ENCODE measurements at places on chromosomes 12 and 14.

DNA sequence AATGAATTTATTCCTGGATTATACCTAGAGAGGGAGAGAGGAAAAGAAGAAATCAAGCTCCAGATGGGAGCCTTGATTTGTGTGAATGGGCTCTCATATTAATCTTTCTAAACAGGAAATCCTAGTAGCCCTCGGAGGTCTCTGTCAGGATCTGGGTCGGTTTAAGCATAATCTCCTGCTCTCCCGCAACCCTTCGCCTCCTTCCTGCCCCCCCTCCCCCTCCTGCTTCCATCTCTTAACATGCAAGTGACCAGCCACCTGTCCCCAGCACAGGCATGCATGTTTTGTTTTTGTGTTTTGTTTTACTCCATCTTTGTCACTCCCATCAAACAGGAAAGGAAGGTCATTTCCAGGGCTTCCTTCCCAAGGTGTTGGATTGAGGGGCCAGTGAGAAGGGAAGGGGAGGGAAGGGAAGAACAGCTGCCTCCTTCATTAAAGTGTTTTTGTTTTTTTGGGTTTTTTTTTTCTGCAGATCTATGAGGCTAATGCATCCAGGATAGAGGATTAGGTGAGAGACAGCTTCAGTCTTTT, 4.8 kb upstream of the KCNA5 start:
- no peak for DNase-seq

DNA sequence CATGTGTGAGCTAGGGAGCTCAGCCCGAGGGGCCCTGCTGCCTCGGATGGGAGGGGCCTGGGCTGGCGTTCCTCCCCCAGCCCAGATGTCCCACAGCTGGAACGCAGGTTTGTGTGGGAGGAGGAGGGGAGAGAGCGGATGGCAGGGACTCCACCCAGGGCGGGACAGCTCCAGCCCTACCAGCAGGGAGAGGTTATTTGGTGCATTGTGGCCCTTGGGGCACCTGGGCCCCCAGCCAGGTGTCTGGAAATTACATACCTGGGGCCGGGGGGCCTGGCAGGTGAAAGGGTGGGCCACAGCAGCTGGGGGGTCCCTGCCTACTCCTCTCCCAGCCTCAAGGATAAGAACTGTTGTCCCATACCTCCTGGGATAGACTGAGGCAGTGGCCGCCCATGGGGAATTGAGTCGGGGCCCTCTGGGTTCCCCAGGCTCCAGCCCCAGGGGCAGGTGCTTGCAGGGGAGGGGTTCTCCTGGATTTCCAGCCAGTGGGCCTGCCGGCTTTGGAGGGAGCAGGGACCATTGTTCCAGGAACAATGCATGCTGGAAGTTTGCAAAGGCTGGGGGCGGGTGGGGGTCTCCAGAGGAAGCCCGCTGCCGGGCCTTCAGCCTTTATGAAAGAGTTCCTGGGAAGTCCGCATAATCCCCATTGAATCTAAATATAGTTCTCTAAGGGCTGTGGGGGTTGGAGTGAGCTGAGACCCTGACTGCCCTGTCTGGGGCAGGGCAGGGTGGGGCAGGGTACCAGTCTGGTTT, 1.2 kb downstream of the KIF26A start:
- DNase-seq: peak; percentile 9

DNA sequence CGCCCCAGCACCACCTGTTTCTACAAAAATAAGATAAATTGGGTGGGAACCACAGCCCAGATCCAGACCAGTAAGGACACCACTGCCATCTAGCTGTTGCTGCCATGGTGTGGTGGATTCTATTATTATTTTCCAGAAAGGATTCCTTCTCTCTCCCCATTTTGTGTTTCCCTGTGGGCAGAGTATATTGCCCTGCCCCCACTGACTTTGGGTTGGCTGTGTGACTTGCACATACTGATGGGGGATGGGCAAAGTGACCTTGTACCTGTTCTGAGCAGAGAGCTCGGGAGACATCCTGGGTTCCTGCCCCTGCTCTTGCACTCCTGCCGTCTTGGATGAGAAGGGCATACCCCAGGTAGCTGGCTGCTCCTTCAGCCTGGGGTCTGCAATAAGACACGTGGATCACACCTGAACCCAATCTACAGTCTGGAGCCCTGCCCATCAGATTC, 24.3 kb downstream of the MOAP1 start:
- no peak for DNase-seq

- no peak for DNase-seq
Measured at GRCh38 chr14:99717682-99718013, 33.5 kb downstream of the CYP46A1 start.

DNA sequence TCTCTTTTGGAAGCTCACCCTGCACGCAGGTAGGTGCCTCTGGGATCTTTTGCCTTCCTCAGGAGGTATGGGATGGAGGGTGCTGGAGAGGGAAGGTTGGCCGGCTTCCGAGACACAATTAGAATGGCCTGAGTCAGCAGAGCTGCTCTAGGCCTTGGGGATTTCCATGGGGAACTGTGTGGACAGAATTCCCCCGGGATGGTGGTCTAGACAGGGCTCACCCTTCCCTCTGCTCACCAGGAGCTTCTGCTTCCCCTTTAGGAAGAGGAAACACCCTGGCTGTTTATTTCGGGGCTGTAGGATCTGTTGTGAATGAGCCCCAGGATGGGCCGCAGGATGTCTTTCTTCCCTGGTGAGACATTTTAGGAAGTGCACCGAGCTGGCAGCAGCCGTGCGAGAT, 43.7 kb upstream of the TMED10 start:
- DNase-seq: no peak

GRCh38 chr12:131367983-131368667, 342.8 kb upstream of the SFSWAP start:
- no peak for DNase-seq

DNA sequence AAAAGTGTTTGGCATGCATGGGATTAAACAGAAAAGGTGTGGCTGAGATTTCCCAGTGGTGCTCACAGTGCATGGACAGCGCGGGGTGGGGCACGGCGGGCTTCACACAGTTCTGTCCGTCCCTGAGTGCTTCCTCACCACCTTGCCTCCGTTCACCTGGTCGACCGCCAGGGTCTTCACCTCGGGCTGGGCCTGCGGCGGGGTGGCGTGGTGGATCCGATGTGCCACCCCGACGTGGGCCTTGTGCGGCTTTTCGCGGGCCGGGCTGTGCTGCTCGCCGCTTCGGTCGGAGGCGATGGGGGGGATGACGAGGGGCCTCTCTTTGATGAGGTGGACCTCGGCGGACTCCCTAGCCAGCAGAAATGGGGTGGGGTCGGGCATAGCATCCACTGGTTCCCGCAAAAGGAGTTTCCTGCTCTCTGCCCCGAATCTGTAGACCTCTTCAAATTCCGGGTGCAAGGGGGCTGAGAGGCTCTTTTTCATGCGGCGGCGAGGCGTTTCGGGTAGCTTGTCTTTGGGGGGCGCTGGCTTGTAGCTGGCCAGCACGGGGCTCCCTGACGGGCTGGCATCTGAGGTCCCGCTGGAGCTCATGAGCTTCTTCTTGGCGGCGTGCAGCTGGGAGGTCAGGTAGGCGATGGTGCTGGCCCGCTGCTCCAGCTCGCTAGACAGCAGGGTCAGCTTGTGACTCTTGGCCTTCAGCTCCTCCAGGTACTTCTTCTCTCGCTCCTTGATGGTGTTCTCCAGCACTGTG, 35.5 kb downstream of the CCDC92 start:
- no peak for DNase-seq

DNA sequence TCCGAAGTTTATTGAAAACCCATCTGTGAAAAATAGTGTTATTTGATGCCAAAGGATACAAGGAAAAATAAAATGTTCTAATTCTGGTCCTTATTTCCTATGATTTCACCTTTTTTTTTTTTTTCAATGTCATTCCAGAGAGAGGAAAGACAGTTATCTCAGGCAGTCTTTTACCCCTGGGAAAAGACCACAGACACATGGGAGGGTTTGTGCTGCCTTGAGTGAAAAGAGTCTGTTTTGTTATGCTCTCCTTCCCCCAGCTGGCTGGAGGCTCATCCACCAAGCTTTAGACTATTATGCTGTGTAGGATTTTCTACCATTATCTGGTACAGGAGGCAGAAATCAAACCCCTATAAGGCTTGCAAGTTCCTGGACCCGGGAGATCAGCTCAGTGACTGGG, 151.8 kb downstream of the CRADD start:
- no peak for DNase-seq

DNA sequence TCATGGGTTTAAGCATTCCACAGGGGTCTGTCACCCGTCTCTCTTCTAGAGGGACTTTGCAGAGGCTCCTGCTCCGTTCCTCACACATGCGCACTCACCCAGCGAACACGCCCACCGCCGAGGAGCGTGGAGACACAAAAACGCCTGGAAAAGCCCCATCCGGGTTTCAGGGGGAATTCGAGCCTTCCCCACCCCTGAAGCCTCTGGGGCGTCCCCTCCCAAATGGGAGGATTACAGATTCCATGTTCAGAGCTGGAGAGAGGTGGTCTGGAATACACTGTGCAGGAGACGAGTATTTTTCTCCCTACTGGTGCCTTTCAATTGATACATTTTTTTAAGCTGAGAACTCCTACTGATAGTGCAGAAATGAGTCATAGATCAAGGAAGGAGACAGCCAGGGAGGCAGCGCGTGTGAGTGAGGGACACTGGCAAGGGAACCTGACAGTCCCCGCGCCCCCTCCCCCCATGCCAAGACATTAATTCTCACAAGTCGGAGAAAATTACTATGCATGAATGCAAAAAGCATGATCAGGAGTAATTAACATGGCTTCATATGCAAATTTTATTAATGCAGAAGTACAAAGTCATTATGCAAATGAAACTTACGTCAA, 36.9 kb downstream of the BCL11B start:
- DNase-seq: peak; percentile 79

- no peak for DNase-seq
Measured at GRCh38 chr14:28769276-28769880, 2.8 kb downstream of the FOXG1 start.

- DNase-seq: peak; percentile 16
Measured at GRCh38 chr12:27652174-27652763, 44.0 kb upstream of the REP15 start.

DNA sequence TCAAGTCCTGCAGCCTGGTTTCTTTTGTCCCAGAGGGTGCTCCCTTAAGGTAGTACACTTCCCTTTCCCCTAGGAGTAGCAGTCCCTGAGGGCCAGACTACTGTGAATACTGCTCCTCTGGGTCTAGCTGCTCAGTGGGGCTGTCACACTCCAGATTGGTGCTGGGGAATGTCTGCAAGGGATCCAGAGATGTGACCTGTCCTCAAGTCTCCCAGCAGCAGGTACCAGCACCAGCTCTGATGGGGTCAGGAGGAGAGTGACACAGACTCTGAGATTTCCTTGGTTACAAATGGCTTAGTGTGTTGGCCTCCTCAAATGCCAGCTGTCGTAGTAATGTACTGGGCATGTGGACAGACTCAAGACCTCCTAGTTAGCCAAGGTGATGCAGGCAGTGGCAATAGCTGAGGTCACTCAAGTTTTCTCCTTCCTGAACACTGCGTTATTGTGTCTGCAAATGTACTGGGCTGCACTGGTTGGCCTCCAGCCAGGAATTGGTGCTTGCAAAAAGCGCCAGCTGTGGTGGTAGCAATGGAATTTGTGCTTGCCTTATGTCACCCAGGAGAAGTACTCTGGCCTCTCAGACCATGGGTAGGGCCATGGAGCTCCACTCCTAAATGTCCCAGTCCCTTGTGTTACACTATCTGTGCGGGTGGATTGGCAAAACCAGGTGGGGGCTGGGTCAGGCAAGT, 36.4 kb upstream of the AEBP2 start:
- DNase-seq: no peak

DNA sequence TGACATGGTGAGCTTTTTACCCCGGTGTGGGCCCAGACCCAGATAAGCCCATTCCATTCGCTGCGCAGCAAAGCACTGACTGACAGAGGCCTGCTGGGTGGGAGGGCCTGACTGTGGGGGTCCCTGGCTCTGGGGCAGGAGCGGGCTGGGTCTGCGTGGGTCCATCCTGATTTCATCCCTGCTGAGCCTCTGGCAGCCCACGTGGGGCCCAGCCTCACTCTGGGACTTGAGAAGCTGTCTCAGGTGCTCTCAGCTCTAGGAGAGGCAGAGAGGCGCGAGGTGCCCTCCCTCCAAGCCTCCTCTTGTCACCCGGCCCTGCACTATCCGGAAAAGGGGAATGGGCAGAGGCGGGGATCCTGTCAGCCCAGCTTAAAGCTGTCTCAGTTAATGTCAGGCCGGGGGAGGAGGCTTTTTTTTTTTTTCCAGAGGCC, 927 bp downstream of the ABCB9 start:
- no peak for DNase-seq

DNA sequence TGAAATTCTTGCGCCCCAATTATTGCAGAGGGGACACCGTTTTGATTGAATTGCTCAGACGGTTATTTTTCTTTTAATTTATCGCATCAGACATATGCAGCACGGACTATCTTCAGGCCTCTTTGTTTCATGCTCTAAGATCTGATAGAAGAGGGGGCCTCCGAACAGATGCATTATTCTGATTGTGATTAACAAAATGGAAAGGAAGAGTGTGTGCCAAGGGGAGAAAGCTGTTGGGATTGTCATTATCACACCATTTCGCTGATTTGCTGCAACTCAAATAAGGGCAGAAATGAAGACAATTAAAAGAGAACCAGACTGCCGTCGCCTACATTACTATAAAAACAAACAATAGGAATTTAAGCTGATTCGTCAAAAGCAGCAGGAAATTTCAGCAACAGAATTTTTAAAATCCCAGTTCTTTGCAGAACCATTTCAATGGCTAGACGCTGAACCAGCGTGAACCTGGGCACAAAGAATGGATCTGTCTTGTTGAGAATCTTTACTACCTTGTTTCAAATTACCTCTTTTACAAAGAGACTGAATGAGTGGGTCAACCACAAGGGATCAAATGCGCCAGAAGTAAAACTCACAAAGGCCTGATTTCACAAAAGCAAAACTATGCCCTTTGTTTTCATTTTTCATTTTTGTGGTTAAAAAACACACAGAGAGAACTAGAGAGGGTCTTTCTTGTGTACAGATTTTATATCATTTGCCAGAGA, 30.6 kb downstream of the TMEM132D start:
- no peak for DNase-seq

- no peak for DNase-seq
Measured at GRCh38 chr14:67728258-67728657, 26.6 kb downstream of the RDH12 start.

DNA sequence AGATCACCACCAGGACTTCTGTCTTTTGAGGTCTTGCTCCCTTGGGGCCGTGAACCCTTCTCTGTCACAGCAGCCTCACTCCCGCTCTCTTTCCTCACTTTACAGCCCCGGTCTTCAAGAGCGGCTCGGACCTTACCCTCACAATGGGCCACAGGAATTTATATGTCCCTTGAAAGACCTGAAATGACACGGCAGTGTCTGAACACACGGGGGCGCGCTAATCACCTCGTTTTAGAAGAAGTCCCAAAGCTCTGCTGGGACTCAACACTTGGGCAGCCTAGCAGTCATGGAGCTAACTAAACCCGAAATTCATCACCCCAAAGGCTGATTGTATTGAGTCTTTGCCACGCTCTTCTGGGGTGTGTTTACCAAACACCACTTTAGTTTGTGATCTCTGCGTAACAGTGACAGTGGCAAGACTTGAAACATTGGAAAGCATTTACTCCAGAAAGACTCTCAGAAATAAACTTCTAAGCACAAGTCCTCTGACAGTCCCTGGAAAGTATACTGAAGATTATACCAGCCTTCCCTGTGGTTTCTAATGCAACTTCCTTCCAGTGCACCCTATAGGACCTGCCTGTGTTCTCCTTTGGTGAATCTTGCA, 29.0 kb downstream of the SERPINA11 start:
- no peak for DNase-seq

- no peak for DNase-seq
Measured at GRCh38 chr12:53726946-53727309, 324 bp downstream of the CALCOCO1 start.

Data from activated CD8-positive, alpha-beta memory T cell treated with anti-CD3 and anti-CD28 coated beads, Interleukin-2, amount 50 U/mL, for 4 hours (primary cell).